ENCODE measurements at places on chromosomes 5 and 9. TPM values are rescaled to one million over a fixed set of nuclear protein-coding genes. Genes with fewer than 3 reads are reported as not detected.

NUTM2G gene
- not detected for total RNA-seq

SLC6A18 gene
- total RNA-seq = not detected

ZNF484 gene
- 14.1 TPM for total RNA-seq

BAAT gene
- not detected for total RNA-seq

CAMK4 gene
- 0.80 TPM for total RNA-seq

GRCh38 chr5:116454417-116454927, 120.2 kb downstream of the SEMA6A start:
- no peak overlapping the region for H3K27ac ChIP-seq
- no peaks in the 10 kb centered on the region for H3K27me3 ChIP-seq
- H3K36me3 ChIP-seq = no peaks in the 10 kb centered on the region
- H3K4me1 ChIP-seq = peaks cover 7% of the 10 kb centered on the region

DNA sequence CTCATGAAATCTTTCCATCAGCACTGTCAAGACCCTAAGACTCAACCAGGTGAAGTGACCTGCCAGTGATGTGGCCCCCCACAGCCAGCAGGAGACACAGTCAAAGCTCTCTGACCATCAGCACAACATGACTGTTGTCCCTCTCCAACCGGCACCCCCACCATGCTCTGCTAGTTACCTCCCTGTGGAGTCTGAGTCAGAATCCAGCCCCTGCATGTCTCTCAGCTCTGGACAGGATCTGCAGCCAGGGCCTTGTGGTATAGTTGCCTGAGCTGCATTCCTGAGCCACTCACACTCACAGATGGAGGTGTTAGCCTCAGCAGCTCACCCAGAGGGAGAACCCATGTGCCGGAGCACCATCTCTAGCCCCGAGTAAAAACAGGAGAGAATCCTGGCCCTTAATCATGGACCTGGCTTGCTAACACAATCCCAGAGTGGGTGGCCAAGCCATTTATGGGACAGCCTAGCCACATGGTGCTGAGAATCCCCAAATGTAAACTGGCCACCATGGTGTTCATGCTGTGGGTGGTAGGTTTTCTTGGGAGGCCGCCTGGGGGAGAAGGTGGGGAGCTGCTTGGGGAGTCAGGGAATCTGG, 237.8 kb downstream of the PAPPA start:
- no peak for DNase-seq
- no peaks in the 10 kb centered on the region for H3K27me3 ChIP-seq
- H3K36me3 ChIP-seq = no peaks in the 10 kb centered on the region
- no peaks in the 10 kb centered on the region for H3K4me1 ChIP-seq
- H3K4me3 ChIP-seq = no peak overlapping the region

- no peak overlapping the region for H3K4me3 ChIP-seq
- no peaks in the 10 kb centered on the region for H3K27me3 ChIP-seq
- no peaks in the 10 kb centered on the region for H3K36me3 ChIP-seq
- H3K27ac ChIP-seq = no peak overlapping the region
- no peak for DNase-seq
These were observed 32.6 kb downstream of the NTNG2 start for GRCh38 chr9:132194508-132194907.

GRCh38 chr5:131587541-131587940, 47.5 kb downstream of the RAPGEF6 start:
- no peak for DNase-seq
- H3K27me3 ChIP-seq = no peaks in the 10 kb centered on the region

DNA sequence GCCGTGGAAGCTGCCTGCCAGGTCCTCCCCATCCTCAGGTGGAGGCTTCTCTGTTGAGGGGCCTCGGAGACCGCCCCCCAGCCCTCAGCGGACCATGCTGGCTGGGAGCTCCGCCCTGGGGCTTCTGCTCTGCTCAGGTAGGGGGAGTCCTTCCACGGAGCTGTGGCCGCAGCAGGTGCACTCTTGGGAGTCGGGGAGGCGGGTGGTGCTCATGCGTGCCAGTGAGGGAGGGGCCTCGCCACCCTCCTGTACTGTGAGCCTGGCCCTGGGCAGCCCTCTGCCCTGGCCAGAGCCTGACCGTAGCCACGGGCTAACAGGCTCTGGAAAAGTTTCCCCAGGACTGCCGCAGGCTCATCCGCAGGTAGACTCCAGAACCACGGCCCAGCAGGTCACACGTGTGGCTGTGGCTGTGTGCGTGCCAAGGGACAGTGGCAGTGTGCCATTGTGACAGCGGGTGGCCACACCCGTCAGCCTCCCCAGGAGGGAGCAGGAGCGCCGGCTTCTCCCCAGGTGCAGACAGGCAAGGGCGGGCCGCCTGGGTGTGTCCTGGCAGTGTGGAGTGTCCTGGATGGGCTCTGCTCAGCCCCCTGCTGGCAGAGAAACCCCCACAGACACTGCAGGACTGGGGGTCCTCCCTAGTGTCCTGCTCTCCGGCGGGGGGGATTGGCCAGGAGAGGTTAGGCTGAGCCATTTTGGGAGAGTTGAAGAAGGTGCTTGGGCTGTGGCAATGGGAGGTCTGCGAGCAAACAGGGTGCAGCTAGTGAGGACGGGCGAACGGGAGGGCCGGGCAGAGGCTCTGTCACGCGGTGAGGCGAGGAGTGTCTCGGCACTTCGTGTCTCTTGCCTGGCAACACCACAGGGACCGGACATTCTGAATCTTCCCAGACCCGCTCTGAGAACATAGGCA, 29.5 kb downstream of the TPPP start:
- no peaks in the 10 kb centered on the region for H3K27me3 ChIP-seq
- no peak for DNase-seq
- H3K27ac ChIP-seq = no peak overlapping the region
- no peak overlapping the region for H3K4me3 ChIP-seq
- H3K36me3 ChIP-seq = peaks cover 4% of the 10 kb centered on the region
- H3K4me1 ChIP-seq = no peaks in the 10 kb centered on the region

DNA sequence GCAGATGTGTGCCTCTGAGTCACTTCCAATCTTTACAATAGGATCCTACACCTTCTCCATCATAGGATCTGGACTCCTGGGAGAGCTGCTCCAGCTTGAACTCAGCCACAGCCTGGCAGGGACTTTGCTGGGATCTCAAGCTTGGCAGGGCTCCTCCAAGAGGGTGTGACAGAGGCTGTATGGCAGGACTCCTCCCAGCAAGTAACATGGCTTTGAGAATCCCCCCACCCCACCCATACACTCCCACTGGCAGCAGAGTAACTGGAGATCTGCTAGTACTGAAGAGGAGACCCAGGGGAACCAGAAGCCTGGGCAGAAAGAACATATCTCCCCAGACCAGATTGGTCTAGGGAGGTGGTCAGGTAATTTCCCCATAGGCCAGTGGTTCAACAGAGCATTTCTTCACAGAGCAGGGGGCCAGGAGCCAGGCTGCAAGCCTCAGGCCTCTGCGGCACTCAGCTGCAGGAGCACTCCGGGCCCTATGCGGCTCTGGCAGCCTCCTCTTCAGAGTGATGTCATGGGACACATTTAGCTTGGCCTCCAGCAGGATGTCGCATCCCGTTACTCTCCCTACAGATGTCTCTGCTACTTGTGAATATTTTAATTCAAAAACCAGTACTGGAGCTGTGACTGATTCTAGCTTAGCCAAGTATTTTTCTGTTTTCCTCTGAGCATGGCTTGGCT, 1.7 kb upstream of the ACSL6 start:
- H3K36me3 ChIP-seq = no peaks in the 10 kb centered on the region
- H3K4me3 ChIP-seq = no peak overlapping the region
- H3K4me1 ChIP-seq = peaks cover 39% of the 10 kb centered on the region
- no peak for DNase-seq
- peaks cover 26% of the 10 kb centered on the region for H3K27me3 ChIP-seq
- H3K27ac ChIP-seq = no peak overlapping the region

DNA sequence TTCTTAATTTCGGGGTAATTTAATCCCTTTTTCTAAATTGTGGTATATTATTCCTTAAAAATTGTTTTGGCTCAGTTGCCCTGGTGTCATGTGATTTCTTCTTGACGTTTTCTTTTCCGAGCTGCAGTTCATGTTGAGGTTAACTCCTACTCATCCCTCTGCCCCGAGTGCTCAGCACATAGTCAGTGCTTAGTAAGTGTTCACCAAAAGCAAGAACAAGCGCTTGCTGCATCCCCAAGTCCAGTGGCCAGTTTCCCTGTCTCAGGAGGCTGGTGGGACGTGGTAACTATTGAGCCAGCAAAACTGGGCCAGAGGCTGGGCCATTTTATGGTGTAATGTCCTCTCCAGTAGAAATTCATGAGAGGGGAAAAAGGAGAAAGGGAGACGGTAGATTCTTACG, 23.3 kb downstream of the TRIO start:
- no peaks in the 10 kb centered on the region for H3K27me3 ChIP-seq
- DNase-seq = no peak
- no peaks in the 10 kb centered on the region for H3K36me3 ChIP-seq
- H3K4me3 ChIP-seq = no peak overlapping the region
- H3K27ac ChIP-seq = no peak overlapping the region
- H3K4me1 ChIP-seq = peaks cover 11% of the 10 kb centered on the region

- no peaks in the 10 kb centered on the region for H3K4me1 ChIP-seq
- no peak overlapping the region for H3K4me3 ChIP-seq
- no peak overlapping the region for H3K27ac ChIP-seq
These were observed 102.4 kb downstream of the OSTF1 start for GRCh38 chr9:75190762-75191161.

DNA sequence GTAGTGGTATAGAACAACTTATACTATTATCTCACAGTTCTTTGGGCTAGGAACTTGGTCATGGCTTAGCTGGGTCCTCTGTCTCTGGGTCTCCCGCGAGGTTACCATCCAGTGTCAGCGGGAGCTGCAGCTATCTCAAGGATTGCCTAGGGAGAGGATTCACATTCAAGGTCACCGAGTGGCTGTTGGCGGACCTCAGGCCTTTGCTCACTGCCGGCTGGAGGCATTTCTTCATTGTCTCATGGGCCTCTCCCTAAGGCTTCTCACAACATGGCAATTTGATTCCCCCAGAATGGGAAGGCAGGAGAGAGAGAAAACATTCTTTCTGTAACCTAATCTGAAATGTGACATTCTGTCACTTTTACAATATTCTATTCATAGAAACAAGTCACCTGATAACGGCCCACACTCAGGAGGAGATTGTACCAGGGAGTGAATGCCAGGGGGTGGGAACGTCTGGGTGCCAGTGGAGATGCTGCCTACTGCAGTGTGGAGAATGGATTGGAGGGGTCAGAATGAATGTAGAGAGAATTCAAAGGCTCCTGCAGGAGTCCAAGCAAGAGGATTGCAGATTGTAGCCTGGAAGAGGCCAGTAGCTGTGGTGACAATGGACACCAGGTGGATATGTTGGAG, 29.5 kb upstream of the ANKRD18A start:
- no peaks in the 10 kb centered on the region for H3K27me3 ChIP-seq
- no peak for DNase-seq
- no peak overlapping the region for H3K4me3 ChIP-seq
- H3K27ac ChIP-seq = no peak overlapping the region

DNA sequence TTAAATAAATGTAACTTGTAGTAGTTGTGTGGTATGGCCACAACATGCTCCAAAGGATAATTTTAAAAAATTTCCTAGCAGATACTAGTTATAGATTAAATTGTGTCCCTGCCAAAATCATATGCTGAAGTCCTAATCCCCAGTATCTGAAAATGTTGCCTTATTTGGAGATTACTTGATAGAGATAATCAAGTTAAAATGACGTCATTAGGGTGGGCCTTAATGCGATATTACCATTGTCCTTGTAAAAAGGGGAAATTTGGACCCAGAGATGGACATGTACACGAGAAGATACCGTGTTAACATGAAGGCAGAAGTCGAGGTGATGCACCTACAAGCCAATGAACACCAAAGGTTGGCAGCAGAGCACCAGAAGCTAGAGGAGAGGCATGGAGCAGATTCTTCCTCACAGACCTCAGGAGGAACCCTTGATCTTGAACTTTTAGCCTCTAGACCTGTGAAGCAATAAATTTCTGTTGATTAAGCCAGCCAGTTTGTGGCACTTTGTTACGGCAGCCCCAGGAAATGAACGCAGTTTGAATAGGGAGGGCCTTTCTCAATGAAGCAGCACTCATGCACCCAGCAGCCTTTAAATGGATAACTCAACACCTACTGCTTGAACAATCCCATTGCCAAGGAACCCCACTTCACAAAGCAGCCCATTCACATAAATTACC, 148.9 kb downstream of the ARHGAP26 start:
- H3K27me3 ChIP-seq = no peaks in the 10 kb centered on the region
- H3K36me3 ChIP-seq = peaks cover 36% of the 10 kb centered on the region
- H3K4me3 ChIP-seq = no peak overlapping the region
- DNase-seq = no peak
- no peak overlapping the region for H3K27ac ChIP-seq

- no peak overlapping the region for H3K27ac ChIP-seq
- no peak for DNase-seq
- H3K4me3 ChIP-seq = no peak overlapping the region
- H3K36me3 ChIP-seq = no peaks in the 10 kb centered on the region
These were observed 282.6 kb downstream of the ELAVL2 start for GRCh38 chr9:23543419-23543818.

- no peaks in the 10 kb centered on the region for H3K4me1 ChIP-seq
- no peak overlapping the region for H3K27ac ChIP-seq
- no peak for DNase-seq
- H3K36me3 ChIP-seq = no peaks in the 10 kb centered on the region
- no peaks in the 10 kb centered on the region for H3K27me3 ChIP-seq
- H3K4me3 ChIP-seq = no peak overlapping the region
These were observed 212.1 kb upstream of the NUDT12 start for GRCh38 chr5:103774721-103775120.

- no peak overlapping the region for H3K27ac ChIP-seq
- no peaks in the 10 kb centered on the region for H3K36me3 ChIP-seq
- H3K4me1 ChIP-seq = no peaks in the 10 kb centered on the region
- no peak overlapping the region for H3K4me3 ChIP-seq
These were observed 2156.9 kb upstream of the C9orf72 start for GRCh38 chr9:29730163-29730562.

GRCh38 chr9:77175151-77175550, 2.2 kb upstream of the VPS13A start:
- no peak for DNase-seq
- H3K27ac ChIP-seq = no peak overlapping the region
- no peaks in the 10 kb centered on the region for H3K27me3 ChIP-seq
- H3K36me3 ChIP-seq = no peaks in the 10 kb centered on the region
- H3K4me1 ChIP-seq = peaks cover 15% of the 10 kb centered on the region

GRCh38 chr5:139964994-139965565, 78.0 kb downstream of the NRG2 start:
- peaks cover 3% of the 10 kb centered on the region for H3K4me1 ChIP-seq
- peaks cover 7% of the 10 kb centered on the region for H3K27me3 ChIP-seq
- no peaks in the 10 kb centered on the region for H3K36me3 ChIP-seq
- H3K4me3 ChIP-seq = no peak overlapping the region
- no peak overlapping the region for H3K27ac ChIP-seq

DNA sequence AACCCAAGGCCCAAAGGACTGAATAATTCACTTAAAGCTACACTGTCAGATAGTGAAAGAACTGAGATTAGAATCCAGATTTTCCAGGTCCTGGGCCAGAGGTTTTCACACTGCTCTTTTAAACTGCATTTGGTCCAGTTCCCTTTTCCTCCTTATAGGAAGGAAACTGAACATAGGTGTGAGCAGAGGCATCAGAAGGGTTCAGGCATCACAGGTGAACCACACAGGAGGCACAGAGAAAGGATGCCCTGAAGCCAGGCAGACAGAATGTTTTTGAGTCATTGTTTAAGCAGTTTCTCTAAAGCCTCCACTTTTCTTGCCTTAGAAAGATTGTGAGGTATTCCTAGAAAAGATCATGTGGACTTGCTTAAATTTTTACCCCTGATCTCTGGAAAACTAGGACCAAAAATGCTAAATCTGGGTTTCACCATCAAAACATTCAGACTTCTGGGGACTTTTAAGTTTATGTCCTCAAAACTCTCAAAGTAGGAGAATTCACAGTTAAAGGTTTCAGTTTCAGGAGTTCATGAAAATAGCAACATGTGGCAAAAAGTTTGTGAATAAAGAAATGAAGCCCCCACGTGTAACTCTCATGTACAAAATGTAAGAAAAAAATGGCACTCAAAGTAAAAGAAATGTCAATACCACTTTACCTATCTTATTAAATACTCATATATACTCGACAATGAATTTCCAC, 386.1 kb downstream of the NTRK2 start:
- H3K4me1 ChIP-seq = no peaks in the 10 kb centered on the region
- peaks cover 2% of the 10 kb centered on the region for H3K27me3 ChIP-seq
- DNase-seq = no peak
